Activated naive CD8-positive, alpha-beta T cell treated with anti-CD3 and anti-CD28 coated beads, Interleukin-2, amount 10 ng/mL, durations not matched to agents 7 days and 5 days (primary cell): ENCODE measurements at places on chromosomes 3 and 15. TPM values are rescaled to one million over a fixed set of nuclear protein-coding genes. Genes with fewer than 3 reads are reported as not detected.

MEF2A gene
- total RNA-seq: 31.8 TPM

MGA gene
- 46.2 TPM for total RNA-seq

MUC20 gene
- total RNA-seq: 3.1 TPM

CCR8 gene
- 1.1 TPM for total RNA-seq

ITPR1 gene
- 74.3 TPM for total RNA-seq

MAP6D1 gene
- total RNA-seq: 1.6 TPM

PLA2G4B gene
- total RNA-seq: 26.0 TPM

SMCO1 gene
- not detected for total RNA-seq

PSTPIP1 gene
- 238 TPM for total RNA-seq

PLIN1 gene
- total RNA-seq: 0.61 TPM

LMOD3 gene
- total RNA-seq: not detected

SLC12A1 gene
- not detected for total RNA-seq

AGTR1 gene
- total RNA-seq: not detected

PRICKLE2 gene
- not detected for total RNA-seq

CFAP20DC gene
- total RNA-seq: 1.8 TPM

SH3GL3 gene
- total RNA-seq: not detected

IGSF10 gene
- not detected for total RNA-seq

UROC1 gene
- total RNA-seq: not detected

PYDC2 gene
- total RNA-seq: not detected

TMEM212 gene
- not detected for total RNA-seq

SLTM gene
- 130 TPM for total RNA-seq
